CD4-positive, alpha-beta T cell (primary cell): ENCODE measurements at places on chromosomes 2 and 18.
A peak's percentile ranks its signal among the peaks of the same experiment; 100 is the strongest.

DNA sequence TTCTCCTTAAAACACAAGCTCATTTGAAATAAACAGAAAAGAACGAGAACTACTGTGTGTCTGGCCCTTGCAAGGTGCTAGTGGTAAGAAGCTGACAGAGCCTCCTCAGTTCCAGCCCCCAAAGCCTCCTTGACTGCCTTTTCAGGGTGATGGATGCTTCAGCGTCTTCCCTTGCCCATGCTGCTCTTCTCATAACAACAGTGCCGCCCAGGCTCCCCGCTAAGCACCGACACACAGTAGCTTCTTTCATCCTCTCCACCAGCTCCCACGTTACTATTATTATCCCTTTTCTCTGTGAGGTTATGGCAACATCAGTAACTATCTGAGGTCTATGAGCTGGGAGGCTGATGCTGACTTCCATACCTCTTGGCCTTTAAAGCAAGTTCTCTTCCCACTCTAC is 418.6 kb downstream of the TSN start:
- no peak for DNase-seq

DNA sequence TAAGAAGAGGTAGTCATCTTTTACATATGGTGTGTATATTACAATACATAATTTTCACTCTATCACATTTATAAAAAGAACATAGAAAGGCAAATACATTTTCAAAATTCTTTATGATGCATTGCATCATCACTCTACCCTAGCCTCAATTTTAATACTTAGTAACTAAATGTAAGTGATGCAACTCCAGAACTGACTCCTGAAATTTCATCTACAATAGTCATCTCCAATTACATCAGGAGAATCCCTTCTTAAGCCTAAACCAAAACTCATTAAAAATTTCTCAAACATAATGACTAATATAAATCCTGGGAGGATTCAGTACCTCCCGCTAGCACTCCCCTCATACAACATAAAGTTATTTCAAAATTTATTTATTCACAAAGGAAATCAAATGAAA is 15.9 kb downstream of the TMX3 start:
- no peak for DNase-seq

GRCh38 chr18:59837586-59837985 is 62.2 kb upstream of the PMAIP1 start:
- peak; percentile 73 for DNase-seq

DNA sequence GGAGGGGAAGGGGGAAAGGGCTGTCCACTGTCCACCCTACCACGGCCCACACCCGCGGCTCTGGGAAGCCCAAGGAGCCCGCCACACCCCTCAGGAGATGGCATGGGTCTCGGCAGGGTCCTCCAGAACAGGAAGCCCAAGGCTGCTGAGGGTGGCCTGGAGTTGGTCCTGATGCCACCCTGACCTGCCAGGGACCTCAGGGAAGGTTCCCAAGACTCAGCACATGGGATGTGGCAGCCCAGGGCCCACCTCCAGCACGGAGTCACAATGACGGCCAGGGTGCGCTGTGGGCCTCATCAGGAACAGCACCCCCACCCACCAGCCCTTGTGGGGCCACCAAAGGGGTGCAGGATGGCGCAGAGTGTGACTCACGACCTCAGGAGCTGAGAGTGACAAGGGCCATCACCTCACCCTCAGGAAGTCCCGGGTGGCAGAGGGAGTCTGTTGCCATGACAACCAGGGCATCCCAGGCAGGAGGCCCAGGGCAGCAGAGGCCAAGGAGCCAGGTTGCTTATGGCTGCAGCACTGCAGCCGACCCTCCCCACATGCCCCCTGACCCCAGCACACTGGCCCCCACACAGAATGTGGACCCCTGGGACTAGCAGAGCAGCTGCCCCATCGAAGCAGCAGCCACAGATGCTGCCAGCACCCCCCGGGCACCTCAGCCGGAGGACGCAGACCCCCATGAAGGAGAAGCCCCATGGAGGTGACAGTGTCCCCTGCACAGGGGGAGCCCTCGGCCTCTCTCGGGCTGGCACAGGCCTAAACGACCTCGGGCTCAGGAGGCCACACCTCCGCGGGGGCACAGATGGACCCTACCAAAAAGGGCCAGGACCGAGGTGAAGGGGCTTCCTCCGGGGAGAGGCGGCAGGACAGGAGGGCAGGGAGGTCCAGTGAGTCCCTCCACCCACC is 34.3 kb downstream of the KIF1A start:
- no peak for DNase-seq

GRCh38 chr2:73914667-73915066 is 12.0 kb upstream of the DGUOK start:
- DNase-seq, result no peak

GRCh38 chr2:73983322-73984202 is 1.1 kb upstream of the TET3 start:
- DNase-seq, result no peak

GRCh38 chr2:98608962-98609604 is 694 bp downstream of the UNC50 start:
- no peak for DNase-seq
